ENCODE measurements at places on chromosomes 3 and 15.
A peak's percentile ranks its signal among the peaks of the same experiment; 100 is the strongest.

- DNase-seq: peak; percentile 64
Measured at GRCh38 chr15:85793641-85794597, 806 bp downstream of the KLHL25 start.

DNA sequence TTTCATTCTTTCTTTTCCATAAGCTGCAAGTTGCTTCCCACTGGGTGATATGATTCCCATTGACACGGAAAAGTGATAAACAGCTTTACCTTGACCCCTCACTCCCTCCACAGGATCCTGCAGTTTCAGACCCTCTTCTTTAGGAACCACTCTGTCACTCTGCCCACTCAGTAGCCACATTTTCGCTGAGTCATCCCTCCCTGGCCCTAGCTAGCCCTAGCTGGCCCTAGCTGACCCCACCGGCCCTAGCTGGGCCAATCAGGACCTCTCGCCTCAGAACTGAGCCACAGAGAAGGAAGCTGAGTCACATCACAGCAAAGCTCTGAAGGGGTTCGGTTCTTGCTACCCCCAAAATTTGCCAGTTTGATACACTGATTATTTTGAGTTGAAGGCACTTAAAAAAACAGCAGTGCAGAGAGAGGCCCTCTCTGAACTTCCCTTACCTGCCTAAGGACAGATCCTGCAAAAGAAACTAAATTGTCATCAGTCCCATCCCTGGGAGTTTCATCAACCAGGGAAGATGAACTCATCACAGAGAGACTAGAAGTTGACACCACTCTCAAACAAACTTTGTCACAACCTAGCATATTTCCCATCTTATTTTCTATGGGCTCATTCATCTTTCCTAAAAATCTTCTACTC is 233.5 kb upstream of the PROK2 start:
- no peak for DNase-seq

DNA sequence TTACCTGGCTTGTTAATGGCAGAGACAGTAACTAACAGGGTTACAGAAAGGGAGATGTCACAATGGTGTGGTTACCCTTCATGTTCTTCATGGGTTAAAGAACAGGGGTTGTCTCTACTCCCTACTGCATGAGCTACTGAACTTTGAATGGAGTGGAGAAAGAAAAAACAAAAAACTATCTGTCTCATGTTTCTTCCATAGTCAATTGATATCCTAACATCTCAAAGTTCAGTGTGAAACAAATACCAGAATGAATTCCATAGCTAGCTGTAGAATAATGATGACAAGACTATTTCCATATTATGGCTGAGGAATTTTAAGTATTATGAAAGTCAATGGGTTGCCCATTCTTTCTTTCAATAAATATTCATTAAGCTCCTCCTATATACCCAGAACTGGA is 161.3 kb upstream of the LPP start:
- no peak for DNase-seq

DNA sequence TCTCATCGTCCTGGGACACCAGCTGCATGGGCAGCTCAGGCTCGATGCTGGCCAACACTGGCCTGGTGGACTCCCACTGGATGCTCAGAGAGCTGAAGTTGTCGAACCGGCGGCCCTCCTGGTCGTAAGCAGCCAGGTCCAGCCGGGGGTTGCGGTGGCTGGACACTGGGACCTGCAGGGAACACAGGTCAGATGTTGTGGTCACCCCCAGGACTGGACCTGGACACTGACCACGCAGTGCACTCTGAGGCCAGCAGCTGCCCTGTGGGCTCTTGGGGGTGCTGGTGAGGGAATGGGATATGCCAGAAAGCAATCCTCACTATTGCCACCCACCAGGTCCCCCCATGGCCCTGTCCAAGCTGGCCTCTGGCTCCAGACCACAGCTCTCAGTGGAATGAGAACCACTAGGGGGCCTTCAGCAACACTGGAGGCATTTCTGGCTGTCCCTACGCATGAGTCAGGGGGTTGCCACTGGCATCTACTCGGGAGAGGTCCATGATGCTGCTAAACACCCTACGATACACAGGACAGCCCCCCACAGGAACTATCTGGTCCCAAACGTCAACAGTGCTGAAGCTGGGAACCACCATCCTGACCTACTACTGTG is 66.1 kb downstream of the NUP210 start:
- no peak for DNase-seq

DNA sequence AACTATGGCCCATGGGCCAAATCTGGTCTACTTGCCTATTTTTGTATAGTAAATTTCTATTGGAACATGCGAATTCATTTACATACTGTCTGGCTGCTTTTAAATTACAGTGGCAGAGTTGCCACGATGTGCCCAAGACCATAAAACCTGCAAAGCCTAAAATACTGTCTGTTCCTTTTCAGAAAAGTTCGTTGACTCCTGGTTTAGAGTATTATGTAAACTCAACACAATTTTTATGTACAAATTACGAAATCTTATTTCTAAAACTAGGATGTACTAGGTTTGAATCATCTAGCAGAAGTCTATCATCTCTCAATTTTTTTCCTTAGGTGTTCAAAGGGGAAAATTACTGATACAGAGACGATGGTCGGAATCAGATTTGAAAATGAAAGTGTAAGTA is 26.9 kb downstream of the SENP2 start:
- no peak for DNase-seq

DNA sequence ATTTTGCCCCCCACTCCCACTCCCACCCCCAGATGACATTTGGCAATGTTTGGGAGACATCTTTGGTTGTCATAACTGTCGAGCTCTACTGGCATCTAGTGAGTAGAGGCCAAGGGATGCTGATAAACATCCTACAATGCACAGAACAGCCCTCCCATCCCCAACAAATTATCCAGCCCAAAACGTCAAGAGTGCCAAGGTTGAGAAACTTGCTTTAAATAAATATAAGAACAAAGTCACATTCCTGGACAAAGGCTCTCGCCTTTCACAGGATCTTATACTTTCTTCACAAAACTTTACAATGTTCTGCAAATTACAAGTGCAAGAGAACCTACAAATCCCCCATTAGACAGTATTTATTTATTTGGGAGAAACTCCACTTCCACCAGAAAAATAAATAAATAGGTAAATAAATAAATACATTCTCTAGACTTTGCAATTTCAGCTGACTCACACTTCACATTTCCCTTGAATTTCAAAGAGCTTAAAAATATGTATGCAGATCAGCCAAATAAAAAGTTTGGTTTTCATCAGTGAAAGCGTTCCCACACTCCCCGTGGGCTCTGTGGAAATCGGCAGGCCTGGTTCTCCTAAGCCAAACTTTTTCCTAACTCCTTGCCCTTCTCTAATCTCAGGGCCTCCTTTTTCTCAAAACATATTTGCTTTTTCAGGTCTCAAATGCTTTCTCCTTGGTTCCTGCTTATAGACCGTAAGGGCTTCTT is 12.7 kb upstream of the CPA3 start:
- no peak for DNase-seq

DNA sequence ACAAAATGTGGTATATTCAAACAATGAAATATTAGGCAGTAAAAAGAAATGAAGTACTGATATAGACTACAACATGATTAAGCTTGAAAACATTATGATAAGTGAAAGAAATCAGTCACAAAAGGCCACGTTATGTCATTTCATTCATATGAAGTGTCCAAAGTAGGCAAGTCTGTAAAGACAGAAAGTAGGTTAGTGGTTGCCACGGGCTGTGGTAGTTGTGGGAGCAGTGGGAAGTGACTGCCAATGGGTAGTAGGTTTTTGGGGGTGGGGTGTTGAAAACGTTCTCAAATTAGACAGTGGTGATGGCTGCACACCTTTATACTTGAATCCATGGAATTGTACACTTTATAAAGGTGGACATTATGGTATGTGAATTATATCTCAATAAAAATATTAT is 12.1 kb downstream of the GALNT15 start:
- no peak for DNase-seq

DNA sequence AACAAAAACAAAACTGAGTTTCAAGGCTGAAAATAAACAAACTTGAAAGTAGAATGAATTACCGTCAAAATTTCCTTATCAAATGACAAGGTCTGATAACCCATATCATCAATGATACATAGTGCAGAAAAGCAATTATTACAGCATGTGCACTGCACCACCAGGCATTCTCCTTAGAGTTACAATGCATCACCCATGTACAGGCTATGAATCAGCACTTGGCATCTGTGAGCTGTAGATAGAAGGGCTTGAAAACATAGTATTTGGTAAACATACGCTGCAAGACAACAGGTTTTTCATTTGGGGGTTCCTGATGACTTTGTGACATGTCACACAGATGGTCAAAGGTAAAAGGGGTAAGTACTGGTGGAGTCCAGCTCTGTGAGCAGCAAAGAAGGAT is 265.1 kb downstream of the CTNNB1 start:
- DNase-seq: no peak

Measured in stimulated activated CD4-positive, alpha-beta T cell treated with anti-CD3 and anti-CD28 coated beads, Interleukin-15, amount 100 ng/mL, for 24 hours (primary cell).